ENCODE measurements at places on chromosomes 4 and X.
A peak's percentile ranks its signal among the peaks of the same experiment; 100 is the strongest.

DNA sequence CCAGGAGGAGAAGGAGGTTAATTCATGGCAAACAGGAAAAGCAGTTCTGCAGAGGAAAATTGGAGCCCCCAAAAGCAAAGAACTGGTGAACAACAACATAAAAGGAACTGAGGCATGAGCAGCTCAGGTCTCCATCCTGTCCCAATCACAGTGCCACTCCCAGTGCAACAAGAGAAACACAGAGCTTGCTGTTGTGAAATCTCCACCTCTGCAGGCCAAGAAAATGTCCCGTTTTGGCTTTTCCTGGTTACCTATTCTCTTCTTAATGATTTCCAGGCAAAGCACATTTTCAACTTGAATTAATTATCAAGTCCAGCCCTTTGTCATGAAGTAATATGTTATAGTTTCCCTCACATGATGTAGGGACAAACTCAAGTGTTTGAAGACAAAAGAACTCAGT is 778 bp downstream of the C1QTNF7 start:
- no peak for DNase-seq

DNA sequence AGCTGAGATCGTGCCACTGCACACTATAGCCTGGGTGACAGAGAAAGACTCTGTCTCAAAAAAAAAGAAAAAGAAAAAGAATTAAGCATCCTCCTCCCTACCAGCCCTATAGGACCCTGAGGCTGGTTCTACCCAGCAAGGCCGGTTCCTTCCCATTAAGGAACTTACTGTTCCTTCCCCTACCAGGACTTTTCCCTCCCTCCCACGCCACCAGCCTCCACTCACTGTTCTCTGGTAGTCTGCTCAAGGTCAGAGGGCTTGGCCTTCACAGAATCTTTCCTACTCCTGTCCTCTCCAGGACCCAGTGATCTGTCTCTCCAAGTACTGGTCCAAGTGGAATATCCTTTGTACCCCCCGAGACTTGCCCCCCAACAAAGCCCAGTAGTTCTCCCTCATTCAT is 1.4 kb downstream of the GRIPAP1 start:
- no peak for DNase-seq

DNA sequence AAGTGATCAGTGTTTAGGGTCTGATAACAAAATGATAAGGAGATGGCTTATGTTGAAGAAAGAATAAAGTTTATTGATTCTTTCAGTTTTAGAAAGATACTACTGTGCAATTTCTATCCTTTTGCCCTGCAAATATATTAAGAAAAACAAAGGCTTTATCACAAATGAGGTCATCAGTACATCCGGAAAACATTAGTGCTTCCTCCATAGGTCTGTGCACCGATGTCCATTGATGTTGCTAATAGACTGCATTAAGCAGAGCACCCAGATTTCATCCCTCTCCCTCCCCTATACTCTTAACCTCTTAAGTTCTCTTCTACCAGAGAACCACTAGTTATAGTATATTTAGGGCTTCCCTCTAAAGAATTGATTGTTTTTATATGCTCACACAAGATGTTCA is 53.7 kb upstream of the HHIP start:
- DNase-seq, result no peak

DNA sequence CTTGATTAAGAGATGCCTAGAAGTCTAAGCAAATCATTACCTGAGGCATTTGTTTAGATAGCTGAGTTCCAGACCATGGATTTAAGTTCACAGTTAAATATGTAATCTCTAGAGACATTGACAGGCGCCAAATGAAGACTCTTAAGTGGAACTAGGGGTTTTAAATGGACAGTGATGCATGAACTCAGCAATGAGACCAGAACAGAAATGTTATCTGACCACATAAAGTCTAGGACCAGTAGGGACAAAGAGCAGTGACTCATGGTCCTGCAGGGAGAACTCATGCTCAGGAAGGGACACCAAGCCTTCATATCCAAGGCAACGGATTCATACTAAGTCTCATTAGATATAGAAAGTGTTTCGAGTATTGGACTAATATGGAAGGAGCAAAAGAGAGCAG is 152.3 kb downstream of the PPARGC1A start:
- DNase-seq, result no peak

DNA sequence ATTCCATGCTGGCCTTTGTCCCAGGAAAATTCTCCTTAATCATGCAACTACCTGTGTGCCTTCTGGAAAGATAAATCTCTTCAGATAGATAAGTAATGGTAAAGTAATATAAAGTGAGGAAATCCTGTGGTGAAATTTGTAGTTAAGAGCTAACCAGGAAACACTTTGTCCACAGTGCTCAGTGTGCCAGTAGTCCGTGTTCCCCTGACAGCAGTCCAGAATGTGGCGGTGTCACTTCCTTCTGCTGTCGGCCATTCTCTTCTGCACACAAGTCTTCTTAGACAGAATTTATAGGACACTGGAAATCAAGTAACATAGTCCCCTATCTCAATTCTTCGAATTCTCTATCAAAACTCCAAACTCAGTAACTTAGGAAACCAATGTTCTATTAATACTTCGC is 5.7 kb upstream of the CXXC4 start:
- no peak for DNase-seq

DNA sequence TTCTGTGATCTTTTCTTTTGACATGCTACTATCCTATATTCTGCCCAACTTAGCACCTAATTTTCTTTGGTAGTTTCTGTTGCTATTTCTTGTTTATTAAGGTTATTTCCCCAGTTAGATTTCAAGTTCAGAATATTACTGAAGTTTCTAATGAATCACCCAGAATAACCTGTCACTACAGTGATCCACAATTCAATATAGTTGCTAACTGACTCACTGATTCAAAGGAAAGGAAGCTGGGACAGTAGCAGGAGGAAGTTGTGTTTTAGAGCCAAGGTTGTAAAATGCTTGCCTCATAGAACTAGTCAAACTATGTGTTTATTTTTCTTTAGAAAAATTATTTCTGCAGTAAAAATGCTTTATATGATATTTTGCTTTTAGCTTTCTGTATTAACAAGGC is 37.4 kb downstream of the PAK3 start:
- DNase-seq, result no peak

- DNase-seq, result no peak
Observed at GRCh38 chrX:145694048-145694447, 123.6 kb upstream of the SLITRK2 start.

DNA sequence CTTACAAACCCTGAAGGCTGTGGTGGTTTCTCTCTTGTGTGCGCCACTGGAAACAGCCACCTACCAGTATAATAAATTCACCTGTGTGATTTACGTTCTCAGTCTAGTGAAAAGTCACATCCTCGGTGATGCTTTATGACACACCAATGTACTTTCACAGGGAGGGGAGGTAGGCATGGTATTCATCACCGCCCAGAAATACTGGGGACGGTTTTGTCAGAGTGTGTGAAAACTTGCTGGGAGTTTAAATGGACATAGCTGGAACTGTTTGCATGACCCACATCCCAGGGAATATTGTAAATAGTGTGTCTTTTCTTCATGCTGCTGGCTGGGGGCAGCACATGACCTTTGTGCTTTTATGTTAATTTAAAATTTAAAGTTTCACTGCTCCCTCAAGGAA is 421.8 kb downstream of the MAPK10 start:
- DNase-seq, result no peak

DNA sequence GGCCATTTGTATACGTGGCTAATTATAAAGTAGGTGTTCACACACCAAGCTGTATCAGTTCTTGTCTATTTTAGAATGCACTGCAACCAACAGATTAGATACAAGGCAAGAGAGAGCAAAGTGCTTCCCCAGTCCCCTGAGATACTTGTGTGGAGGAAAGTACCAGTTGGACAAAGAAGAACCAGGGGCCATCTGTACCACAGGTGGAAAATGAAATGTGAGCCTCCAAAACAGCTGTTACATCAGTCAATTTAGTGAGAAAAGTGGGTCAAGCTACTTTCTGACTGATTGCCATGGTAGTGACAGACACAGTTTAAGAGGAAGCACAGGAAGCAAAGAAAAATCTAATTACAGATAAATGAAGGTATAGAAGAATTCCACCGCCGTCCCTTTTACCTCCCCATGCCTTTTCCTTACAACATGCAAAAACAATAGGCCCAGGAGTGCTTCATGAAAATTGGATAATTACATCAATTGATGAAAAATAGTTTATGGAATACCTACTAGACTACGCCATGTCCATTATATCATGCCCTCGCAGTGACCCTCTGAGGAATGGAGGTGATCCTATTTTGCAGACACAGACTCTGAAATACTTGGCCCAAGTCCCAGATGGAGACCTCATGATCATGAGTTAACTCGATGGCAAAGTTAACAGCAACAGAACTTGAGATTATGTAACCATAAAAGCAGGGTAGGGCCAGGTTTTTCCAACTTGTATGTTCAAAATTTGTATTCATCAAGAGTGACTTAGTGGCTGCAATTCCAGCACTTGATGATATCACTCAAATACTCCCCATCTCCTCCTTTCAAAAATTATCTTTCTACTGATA is 15.8 kb downstream of the SMPX start:
- DNase-seq, result no peak

GRCh38 chr4:41156574-41156973 is 57.8 kb downstream of the APBB2 start:
- DNase-seq, result no peak

DNA sequence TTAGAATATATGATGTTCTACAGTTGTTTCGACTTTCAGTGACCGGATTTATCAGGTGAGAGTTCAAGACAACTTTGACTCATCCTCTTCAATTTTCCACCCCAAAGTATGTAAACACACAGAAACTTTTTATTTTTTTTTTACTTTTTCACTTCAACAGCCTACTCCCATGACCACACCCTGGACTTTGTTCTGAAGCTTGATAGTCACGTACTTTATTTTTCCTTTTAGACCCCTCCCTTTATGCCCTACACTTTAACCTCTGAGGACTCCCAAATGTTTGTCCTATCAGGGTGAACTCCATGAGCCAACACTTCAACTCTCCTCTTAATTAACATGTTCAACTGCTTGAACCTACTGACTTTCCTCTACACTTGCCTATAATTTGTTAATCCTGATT is 2.5 kb upstream of the DDX60 start:
- DNase-seq, result no peak

DNA sequence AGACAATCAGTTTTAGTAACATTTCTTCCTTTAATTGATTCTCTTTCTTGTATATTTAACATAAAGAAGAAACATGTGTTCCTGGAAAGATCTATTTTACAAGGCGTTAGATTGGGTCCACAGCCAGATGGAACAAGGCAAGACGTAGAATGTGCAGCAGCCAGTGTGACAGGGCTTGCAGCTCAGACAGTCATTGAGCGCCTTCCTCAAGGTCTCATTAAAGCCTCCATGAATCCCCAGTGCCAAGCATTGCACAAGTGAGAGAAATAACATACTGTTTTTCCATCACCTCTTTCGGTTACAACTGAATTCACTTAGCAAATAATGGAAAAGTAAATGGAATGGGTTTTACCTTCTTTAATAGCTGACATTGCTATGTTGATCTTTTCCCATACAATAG is 292.5 kb downstream of the USP46 start:
- DNase-seq, result no peak

DNA sequence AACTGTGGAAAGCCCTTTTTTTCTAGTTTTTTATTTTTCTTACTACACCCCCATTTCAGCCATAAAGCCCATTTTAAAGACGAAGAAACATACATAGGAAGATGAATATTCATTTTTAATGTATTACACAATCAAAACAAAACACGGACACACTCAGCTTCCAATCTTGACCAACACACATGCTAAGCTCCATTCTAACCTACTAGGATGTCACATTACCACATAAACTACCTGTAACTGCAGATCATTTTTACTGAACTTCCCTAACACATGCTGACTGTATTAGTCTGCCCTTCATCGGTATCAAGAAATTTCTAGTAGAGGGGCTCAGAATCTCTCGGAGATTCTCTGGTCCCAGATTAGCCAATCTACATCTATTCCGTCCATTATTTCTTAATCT is 1.8 kb downstream of the CCNI start:
- no peak for DNase-seq

DNA sequence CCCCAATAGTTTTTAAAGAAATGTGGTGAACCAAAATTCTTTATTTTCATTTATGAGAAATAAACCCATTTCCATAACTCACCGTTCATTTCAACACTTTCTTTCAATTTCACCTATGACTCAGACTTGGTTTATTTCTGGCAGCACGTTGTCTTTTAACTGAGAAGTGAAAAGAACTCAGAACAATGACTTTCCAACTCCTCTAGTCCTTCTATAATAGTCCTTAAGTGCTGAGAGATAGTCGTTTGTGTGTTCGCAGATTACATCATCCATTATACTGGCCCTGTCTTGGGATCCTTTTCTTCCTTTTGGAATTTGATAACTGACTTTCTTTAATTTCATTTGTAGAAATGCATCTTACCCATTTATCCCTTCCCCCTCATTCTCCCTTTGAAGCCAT is 113.6 kb downstream of the GLUD2 start:
- DNase-seq, result no peak

- DNase-seq, result peak; percentile 19
Observed at GRCh38 chr4:59597536-59598329, 1602.4 kb upstream of the ADGRL3 start.

DNA sequence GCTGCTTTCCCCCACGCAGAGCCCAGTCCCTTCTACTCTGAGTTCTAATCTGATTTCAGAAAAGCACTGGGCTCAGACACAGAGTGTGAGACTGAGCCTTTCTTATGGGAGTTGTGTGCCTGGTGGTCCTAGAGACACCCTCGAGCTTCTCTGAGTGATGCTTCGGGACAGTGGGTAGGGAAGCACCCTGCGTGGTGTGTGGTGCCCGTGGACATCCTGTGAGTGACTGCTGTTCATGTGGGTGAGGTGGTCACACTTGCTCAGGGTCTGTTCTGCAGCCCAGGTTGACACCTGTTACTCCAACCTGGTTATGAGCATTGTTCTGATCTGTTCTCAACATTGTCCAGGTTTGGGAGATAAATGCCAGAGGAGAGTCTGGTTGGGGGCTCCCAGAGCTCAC is 6.1 kb downstream of the GPR78 start:
- DNase-seq, result no peak

- no peak for DNase-seq
Observed at GRCh38 chrX:130245441-130245840, 23.3 kb downstream of the ZNF280C start.

- no peak for DNase-seq
Observed at GRCh38 chr4:53618321-53618720, 27.0 kb upstream of the LNX1 start.

DNA sequence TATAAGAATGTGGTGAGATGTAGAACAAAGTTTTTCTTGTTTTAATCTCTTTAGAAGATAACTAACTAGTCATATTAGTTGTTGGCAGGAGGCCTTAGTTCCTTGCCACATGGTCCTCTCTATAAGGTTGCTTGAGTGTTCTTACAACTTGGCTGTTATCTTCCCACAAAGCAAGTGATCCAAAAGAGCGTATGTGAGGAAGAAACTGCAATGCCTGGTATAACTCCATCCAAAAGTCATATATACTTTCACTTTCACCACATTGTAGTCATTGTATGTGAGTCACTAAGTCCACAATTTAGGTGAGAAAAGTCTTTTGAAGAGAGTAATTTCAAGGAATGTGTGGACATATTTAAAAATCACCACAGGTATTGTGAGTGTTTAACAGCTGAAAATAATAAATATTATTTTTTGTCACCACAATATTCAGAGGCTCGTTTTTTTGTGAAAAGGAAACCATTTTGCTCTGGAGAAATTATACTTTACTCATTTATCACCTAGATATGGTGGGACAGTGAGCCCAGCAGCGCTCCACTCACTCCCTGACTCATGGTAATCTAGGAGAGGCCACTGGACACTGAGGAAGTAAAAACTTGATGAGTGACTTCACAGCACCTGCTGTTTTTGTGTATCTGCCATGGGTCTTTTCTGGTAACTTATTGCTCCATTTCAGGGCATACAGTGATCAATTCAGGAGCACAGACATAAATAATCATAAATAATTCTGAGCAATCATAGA is 369.4 kb upstream of the NDST3 start:
- no peak for DNase-seq

GRCh38 chr4:76002176-76002575 is 5.1 kb downstream of the CXCL9 start:
- DNase-seq, result no peak

Measured in caudate nucleus (tissue), 63 donors.